T-helper 2 cell (primary cell): ENCODE measurements at places on chromosomes 7 and 10.

GRCh38 chr10:4067931-4068561, 283.0 kb upstream of the KLF6 start:
- DNase-seq: no peak

- DNase-seq: no peak
These were observed 4.4 kb downstream of the RAB11FIP2 start for GRCh38 chr10:118042336-118042735.

GRCh38 chr10:72081210-72081609, 7.1 kb downstream of the SPOCK2 start:
- no peak for DNase-seq

DNA sequence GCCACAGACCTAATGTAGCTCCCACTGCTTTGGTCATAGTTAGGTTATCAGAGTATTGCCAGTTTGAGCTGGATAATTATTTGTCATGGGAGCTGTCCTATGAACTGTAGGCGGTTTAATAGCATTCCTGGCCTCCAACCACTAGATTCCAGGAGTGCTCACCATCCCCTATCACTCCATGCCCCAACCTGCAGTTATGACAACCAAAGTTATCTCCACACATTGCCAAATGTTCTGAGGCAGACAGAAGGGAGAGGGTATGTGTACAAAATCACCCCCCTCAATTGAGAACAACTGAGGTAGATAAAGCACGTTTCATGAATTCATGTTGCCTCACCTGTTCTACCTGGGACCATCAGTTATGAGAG, 119.0 kb upstream of the CACUL1 start:
- DNase-seq: no peak

- DNase-seq: no peak
These were observed 267.7 kb upstream of the SEMA3A start for GRCh38 chr7:84462259-84462658.

- no peak for DNase-seq
These were observed 50.4 kb upstream of the NFE2L3 start for GRCh38 chr7:26101361-26102151.
